ENCODE measurements at places on chromosomes 2 and 18. TPM values are rescaled to one million over a fixed set of nuclear protein-coding genes. Genes with fewer than 3 reads are reported as not detected.

The CNOT9 gene
- total RNA-seq = 38.7 TPM

The TDRD15 gene
- not detected for total RNA-seq

- no peak for DNase-seq
Measured at GRCh38 chr2:33494155-33494779, 17.8 kb downstream of the RASGRP3 start.

DNA sequence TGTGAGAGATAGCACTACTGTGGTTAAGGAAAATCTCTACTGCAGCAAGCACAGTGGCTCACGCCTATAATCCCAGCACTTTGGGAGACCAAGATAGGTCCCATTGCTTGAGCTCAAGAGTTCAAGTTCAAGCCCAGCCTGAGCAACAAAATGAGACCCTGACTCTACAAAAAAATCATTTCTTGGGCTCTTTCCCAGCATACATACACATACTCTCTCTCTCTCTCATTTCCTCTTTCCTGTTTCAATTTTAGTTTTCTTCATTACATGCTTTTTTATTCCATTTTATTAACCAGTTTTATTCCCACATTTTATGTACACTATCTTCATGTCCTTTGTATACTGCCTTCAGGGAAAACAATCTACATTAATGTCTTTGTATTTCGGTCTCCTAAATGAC is 14.6 kb downstream of the WDR33 start:
- DNase-seq = no peak

The FECH gene
- 52.5 TPM for total RNA-seq

- no peak for DNase-seq
Measured at GRCh38 chr2:116366212-116366611, 1448.3 kb upstream of the DDX18 start.

DNA sequence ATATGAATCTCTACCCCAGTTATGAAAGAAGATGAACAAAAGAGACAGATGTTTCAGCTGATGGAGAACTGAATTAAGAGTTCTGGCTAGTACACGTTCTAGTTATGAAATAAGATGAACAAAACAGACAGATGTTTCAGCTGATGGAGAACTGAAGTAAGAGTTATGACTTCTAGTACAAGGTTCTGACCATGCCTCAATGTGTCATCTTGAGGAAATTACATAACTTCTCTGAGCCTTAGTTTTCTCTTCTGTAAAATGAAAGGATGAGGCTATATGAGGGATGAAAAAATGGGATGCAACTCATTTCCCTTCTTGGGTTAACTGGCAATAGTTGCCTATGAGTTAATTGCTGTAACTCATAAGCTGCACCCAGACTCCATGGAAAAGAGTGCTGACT is 92.9 kb upstream of the WDR75 start:
- DNase-seq = peak; percentile 43

- DNase-seq = no peak
Measured at GRCh38 chr2:114089636-114090319, 199.9 kb downstream of the ACTR3 start.

The ANKRD30B gene
- total RNA-seq = 1.6 TPM

The CCBE1 gene
- 8.6 TPM for total RNA-seq

DNA sequence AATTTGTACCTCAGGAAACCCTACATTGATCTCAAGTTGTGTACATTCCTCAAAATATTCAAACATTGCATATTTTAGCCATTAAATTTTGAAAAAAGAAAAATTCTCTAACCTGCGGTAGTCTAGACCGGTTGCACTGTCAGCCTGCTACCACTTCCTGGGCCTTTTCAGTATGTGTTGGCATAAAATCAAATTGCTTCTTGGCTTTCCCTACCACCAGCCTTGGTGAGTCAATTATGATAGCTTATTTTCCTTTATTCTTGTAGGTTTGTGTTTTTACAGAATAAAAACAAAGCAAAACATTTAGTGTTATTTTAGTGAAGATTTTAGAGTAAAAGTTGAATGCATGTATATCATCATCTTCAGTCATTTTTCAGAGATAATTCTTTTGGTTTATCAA is 61.2 kb downstream of the FAM171B start:
- peak; percentile 44 for DNase-seq

DNA sequence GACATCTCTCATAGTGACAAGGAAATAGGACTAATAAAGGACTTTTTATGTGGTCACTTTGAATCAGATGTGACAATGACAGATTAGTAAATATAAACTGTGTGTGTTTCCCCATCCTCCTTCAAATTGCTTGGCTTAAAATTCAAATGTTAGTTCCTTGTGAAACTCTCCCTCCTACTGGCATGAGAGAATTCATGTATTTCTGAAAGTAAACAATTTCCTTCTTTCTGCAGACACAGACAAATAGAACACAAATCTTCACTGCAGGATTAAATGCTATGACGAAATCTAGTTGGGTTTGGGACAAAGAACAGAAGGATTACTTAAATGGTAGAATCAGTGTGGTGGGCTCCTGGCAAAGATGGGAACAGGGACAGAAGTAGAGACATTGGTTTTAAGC is 328.7 kb upstream of the FAM98A start:
- DNase-seq = no peak

DNA sequence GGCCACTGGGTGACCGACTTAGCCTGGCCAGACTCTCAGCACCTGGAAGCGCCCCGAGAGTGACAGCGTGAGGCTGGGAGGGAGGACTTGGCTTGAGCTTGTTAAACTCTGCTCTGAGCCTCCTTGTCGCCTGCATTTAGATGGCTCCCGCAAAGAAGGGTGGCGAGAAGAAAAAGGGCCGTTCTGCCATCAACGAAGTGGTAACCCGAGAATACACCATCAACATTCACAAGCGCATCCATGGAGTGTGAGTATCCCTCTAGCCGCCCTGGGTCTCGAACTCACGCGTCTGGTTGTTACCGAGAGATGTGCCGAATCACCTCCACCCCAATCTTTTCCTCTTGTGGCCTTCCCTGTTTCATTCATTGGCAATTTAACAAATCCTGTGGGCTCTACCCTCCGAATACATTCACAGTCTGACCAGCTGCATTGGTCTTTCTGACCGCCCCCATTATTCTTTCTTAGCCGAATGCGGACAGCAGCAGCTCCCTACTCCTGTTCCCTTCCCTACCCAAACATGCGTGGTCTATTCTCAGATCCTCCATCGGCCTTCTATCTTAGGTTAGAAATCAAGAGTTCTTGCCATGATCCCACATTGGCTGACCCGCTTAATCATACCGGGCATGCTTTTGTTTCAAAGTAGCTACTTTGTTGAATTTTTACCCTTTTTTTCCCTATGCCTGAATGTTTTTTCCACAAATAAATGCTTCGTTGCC is 631 bp downstream of the RPL31 start:
- peak; percentile 39 for DNase-seq

The CTAGE1 gene
- total RNA-seq = not detected

GRCh38 chr2:144774809-144775208 is 254.9 kb upstream of the ZEB2 start:
- DNase-seq = no peak

DNA sequence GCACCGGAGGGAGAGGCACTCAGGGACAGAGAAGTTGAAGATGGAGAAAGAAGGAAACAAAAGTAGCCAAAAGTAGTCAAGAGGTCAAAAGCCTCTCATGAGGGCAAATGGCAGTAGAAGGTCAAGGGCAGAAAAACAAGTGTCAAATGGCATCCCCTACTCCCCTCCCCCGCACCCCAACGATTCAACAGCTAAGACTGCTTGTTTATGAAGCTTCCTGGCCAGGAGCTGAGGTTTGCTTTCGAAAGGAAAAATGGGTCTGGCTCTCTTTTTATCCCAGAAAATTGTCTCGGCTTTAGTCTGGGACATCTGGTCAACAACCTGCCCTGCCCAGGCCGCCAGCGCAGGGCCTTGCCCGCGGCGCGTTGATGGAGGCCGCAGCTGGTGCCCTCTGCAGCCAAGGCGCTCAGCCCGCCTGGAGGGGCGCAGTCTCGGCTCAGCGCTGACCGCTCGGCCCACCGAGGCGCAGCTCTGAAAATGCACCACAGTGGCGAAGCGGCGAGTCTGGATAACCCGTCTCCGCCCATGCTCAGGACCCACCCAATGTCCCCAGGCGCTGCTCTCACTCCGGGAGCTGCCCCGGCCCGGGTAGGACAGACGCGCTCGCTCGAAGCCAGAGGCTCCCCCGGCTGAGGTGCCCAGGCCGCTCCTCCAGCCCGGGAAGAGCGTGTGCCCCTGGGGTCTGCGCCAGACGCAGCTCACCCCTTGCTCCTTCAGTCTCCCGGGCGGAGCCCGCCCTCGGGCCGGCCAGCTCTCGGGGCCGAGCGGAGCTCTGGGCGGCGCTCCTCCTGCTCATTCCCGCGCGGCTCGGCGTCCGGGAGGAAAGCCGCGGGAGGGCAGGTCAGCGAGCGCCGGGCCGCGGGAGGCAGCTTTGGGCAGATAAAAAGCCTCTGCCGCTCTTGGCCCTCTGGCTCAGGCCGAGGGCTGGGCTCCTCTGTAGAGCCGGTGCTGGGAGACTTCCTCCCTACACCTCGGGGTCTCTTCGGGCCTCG is 1.8 kb upstream of the TBR1 start:
- peak; percentile 58 for DNase-seq

GRCh38 chr2:94872088-94872618 is 923 bp downstream of the TEKT4 start:
- DNase-seq = no peak

- no peak for DNase-seq
Measured at GRCh38 chr18:24138409-24138788, 463 bp upstream of the CABYR start.

- no peak for DNase-seq
Measured at GRCh38 chr2:28640260-28640907, 111.2 kb upstream of the PPP1CB start.

The ABHD1 gene
- not detected for total RNA-seq

- DNase-seq = peak; percentile 88
Measured at GRCh38 chr2:150624001-150624401, 136.5 kb upstream of the RND3 start.

DNA sequence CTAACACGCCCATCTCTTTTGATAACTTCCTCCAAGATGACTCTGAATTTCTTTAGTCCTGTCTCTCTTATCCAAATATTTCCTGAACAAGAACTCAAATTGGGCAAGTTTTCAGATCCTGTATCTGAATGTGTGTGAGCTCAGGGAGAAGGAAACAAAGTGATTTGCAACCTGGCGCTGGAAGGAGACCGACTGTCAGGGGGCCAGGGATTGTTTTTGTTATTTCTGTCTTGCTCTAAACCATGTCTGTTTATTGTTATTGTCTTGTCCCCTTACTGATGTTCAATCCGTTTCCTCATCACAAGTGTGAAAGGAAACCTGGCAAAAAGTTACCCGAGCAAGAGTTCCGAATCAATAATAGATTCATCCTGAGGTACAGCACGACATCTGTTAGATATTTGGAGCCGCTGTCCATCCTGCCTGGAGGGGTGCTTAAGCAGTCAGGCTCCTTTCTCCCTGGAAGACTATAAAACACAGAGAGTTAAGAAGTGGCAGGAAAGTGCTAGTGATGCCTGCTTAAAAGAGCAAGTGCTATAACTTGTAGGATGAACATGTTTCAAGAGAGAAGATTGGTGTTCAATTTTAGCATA is 132.5 kb upstream of the OSR1 start:
- no peak for DNase-seq

- no peak for DNase-seq
Measured at GRCh38 chr2:218582076-218582475, 13.4 kb downstream of the CNOT9 start.

- DNase-seq = no peak
Measured at GRCh38 chr18:52499016-52499415, 159.0 kb downstream of the DCC start.

The GPBAR1 gene
- total RNA-seq = 1.1 TPM

The TRMT61B gene
- 13.1 TPM for total RNA-seq

DNA sequence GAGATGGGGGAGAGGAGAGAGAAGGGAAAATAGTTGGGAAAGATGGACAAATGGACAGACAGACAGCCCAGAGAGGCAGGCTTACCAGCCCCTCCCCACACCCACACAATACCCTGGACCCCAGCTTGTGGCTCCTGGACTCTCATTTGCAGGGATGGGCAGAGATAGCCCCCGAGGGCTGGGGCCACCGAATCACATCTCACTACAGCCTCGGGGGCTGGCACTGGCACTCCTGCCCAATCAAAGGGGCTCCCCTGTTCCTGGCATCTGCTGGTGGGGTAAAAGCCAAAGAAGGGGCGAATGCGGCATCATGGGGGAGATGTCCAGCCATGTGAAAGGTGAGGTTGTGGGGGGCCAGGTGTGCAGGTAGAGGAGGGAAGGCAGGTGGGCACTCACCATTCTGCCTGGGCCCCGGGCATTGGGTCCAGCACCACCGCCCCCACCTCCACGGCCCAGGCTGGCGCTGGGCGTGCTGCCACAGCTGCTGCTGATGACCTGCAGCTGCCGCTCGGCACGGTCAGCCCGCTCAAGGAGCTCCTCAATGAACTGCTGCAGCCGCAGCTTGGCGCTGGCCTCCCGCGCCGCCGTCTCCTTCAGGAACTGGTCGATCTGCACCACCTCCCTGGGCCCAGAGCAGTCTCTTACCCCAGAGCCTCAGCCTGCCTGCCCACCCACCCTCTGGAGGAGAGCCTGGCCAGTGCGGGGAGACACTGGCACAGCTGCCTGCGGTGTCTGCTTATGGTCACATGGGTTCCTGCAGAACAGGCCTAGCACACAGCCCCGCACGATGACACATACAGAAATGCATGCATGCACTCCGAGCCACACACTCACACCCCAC is 18.0 kb downstream of the FBXO41 start:
- DNase-seq = peak; percentile 90

GRCh38 chr18:79693561-79694205 is 14.1 kb downstream of the CTDP1 start:
- DNase-seq = no peak

DNA sequence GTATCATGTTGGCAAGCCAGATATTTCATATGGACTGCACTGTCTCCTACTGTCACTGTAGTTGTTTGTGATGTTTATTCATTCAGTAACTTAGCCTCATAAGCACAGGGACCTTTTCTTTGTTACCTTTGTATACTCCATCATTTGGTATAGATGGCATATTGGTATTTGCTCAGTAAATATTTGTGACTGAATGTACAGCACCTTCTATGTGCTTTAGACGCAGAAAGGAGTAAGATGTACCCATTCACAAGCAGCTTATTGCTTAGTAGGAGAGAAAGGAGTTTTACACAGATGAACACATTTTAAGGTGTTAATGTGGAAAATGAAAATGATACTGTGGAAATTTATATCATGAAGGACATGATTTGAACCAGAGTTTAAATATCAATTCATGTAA is 12.0 kb downstream of the EPC2 start:
- DNase-seq = no peak

The ITGB6 gene
- 152 TPM for total RNA-seq

DNA sequence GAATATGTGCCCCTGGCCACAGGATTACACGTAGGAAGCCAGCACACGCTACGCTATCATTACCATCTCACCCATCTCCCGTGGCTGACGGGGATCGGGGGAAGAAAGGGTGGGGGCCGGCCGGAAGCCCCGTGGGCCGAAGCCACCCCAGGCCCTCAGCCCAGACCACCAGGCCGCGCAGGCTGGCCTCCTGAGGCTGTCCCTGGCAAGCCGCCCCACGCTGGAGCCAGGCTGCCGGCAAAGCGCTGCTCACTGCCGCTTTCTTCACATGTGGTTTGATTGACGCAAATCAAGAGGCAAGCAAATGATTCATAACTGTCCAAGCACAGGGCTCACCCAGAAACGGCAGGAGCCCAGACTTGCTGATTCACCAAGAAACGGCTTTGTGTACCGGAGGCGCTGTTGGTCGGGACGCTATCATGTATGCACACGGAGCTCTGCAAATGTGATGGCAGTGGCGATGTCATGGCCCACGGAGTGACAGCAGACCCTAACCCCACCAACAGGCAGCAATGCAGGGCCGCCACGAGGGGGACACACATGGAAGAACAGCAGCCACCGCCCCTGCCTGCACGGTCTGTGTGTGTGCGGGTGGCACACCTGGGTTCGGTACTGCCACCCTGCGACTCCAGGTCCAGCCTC is 125.7 kb downstream of the HDAC4 start:
- DNase-seq = peak; percentile 94

The MROH2A gene
- total RNA-seq = not detected
